ENCODE measurements at places on chromosomes 12 and 14. TPM values are rescaled to one million over a fixed set of nuclear protein-coding genes. Genes with fewer than 3 reads are reported as not detected.

Gene KERA
- not detected for total RNA-seq

Gene STAB2
- total RNA-seq, result 0.54 TPM

Gene TMEM229B
- 4.6 TPM for total RNA-seq

Gene DEGS2
- total RNA-seq, result 4.2 TPM

Gene AQP6
- total RNA-seq, result 0.15 TPM

Gene NRDE2
- 51.3 TPM for total RNA-seq

Gene PAX9
- 12.6 TPM for total RNA-seq

Gene TUBA1A
- 54.2 TPM for total RNA-seq

Gene TEX52
- total RNA-seq, result not detected

Gene HAL
- total RNA-seq, result 5.2 TPM

Gene EXOC3L4
- 7.0 TPM for total RNA-seq

Gene RPGRIP1
- total RNA-seq, result not detected

Gene TEX22
- total RNA-seq, result 1.2 TPM

Gene OTX2
- total RNA-seq, result not detected

Gene SLC41A2
- 16.8 TPM for total RNA-seq

Gene IAPP
- not detected for total RNA-seq

Gene DEPDC4
- total RNA-seq, result 1.4 TPM

Gene ISM2
- total RNA-seq, result not detected

Gene ZNF664
- total RNA-seq, result 112 TPM

Gene CGRRF1
- 15.1 TPM for total RNA-seq

Data from upper lobe of left lung (tissue), 6 donors.